ENCODE measurements at places on chromosomes 2 and 18. TPM values are rescaled to one million over a fixed set of nuclear protein-coding genes. Genes with fewer than 3 reads are reported as not detected.

DNA sequence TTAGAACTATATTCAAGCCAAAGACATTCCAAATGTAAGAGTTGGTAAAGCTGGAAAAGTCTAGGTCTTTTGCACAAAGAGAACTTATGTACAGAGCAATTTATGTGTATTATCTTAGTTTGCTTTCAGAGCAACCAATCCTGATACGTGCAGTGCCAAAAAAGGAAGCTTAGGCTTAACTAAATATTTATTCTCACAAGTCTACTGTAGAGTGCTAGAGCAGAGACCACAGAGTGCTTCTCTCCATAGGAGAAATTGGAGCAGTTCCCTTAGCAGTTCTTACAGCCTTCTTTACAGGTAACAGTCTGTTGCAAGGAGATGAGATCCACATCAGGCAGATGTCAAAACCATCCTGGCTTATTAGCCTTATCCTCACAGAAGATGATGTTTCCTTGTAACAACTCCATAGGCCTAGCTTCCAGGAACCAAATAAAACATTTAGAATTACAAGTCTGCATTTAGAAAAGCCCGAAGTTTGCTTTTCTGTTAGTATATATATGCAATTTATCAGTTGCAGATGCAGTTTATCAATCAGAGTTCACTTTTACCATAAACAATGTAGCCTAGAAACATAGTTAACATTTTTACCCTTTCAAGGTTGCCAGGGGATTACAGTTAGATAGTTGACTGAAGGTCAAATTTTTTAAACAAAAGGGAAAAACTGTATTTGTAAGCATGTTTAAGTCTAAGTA lies 250.6 kb upstream of the KCNJ3 start:
- no peak for DNase-seq

GRCh38 chr2:16626997-16627605 lies 38.5 kb downstream of the CYRIA start:
- DNase-seq: no peak

- no peak for DNase-seq
These were observed 92.8 kb upstream of the MSH2 start for GRCh38 chr2:47309952-47310800.

The SPP2 gene
- polyA plus RNA-seq: not detected
